Mesothelial cell of epicardium (in vitro differentiated cells): ENCODE measurements at places on chromosomes 2 and 18. TPM values are rescaled to one million over a fixed set of nuclear protein-coding genes. Genes with fewer than 3 reads are reported as not detected.

DNA sequence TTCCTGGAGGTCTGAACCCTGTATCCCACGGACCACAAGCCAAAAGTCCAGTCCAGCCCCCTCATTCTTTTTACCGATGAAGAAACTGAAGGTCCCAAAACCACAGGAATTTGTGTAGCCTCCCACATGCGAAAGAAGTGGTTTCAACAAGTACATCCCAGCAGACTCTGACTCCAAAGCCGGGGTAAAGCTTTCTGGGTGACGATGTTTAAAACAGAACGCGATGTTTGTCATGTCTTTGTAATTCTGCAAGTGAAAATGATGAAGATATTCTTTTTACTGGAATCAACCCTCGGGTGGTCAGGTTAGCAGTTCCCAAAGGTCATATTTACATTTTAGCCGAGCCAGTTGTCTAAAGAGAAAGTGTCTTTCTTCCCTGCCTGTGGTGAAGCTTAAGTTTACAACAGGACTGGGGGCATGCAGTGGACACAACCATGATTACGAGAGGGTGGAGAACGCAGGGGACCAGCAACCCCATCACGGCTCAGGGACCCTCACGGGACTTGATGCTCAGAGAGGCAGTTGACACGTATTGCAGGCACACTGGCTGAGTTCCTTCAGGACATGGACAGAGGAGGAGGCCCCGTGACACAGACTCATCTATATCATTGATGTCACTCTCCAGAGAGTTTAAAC is 17.8 kb upstream of the TMEM131 start:
- no peaks in the 10 kb centered on the region for H3K36me3 ChIP-seq
- peak; percentile 9 for DNase-seq
- H3K27me3 ChIP-seq, result no peaks in the 10 kb centered on the region
- no peak overlapping the region for H3K4me3 ChIP-seq
- no peak overlapping the region for H3K27ac ChIP-seq

DNA sequence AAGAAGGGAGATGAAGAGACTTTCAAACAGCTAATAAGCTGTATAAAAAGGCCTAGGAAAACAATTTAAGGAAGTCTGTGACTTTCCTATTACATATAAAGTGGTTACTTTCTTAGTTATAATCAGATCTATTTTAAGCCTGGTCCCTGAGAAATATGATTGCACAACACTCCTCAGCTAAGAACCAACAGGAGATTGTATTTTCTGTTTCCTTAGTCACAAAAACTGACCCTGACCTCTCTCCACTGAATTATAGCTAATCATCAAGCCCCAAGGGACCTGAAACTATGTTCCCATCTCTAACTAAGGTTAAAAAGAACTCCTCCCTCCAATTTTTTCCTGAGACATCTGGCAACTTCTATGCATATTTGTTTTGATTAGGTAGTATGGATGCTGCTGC is 106.9 kb downstream of the ROCK1 start:
- no peak overlapping the region for H3K27ac ChIP-seq
- H3K27me3 ChIP-seq, result no peaks in the 10 kb centered on the region
- peaks cover 5% of the 10 kb centered on the region for H3K4me1 ChIP-seq
- no peak for DNase-seq
- H3K36me3 ChIP-seq, result peaks cover 31% of the 10 kb centered on the region

GRCh38 chr2:98807221-98807620 is 76.3 kb upstream of the MGAT4A start:
- H3K36me3 ChIP-seq, result no peaks in the 10 kb centered on the region
- peaks cover 28% of the 10 kb centered on the region for H3K4me1 ChIP-seq
- no peak overlapping the region for H3K4me3 ChIP-seq
- DNase-seq, result no peak

- H3K27ac ChIP-seq, result no peak overlapping the region
- no peak for DNase-seq
- H3K4me1 ChIP-seq, result peaks cover 10% of the 10 kb centered on the region
- no peaks in the 10 kb centered on the region for H3K36me3 ChIP-seq
- H3K27me3 ChIP-seq, result no peaks in the 10 kb centered on the region
Measured at GRCh38 chr2:12032975-12033374, 286.5 kb downstream of the LPIN1 start.

GRCh38 chr2:231321556-231322334 is 73.8 kb upstream of the B3GNT7 start:
- no peak overlapping the region for H3K4me3 ChIP-seq
- H3K4me1 ChIP-seq, result peaks cover 3% of the 10 kb centered on the region
- peaks cover 24% of the 10 kb centered on the region for H3K36me3 ChIP-seq
- no peak for DNase-seq
- H3K27me3 ChIP-seq, result no peaks in the 10 kb centered on the region
- peak overlapping the region; percentile 57 for H3K27ac ChIP-seq

- H3K4me3 ChIP-seq, result no peak overlapping the region
- H3K36me3 ChIP-seq, result peaks cover 8% of the 10 kb centered on the region
- no peak for DNase-seq
- peaks cover 10% of the 10 kb centered on the region for H3K4me1 ChIP-seq
- H3K27me3 ChIP-seq, result no peaks in the 10 kb centered on the region
- no peak overlapping the region for H3K27ac ChIP-seq
Measured at GRCh38 chr2:170206805-170207407, 29.0 kb downstream of the MYO3B start.

DNA sequence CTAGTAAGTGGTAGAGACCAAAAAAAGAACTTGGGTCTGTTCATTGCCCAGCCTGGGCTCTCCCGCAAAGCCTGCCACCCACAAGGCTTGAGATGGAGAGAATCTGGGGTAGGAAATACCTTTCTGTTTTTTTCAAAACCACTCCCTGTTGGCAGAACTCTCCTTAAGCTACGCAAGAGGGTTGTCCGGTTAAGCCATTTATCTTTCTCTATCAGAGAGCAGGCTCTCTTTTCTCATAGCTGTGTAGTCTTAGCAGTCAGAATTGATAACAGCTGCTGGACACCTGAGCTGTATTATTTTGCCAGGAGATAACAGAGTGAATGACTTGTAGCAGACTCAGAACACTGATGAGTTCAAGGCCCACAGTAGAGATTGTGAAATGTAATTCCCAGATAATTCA is 1088.1 kb downstream of the TSN start:
- H3K27ac ChIP-seq, result peak overlapping the region; percentile 73
- no peaks in the 10 kb centered on the region for H3K36me3 ChIP-seq
- no peak overlapping the region for H3K4me3 ChIP-seq
- no peaks in the 10 kb centered on the region for H3K27me3 ChIP-seq

GTF2A1L gene
- total RNA-seq, result 0.69 TPM in 1 of 3 replicates, not detected in the others

VAMP5 gene
- 2.5 to 3.7 TPM (median 3.4 TPM) in 3 replicates for total RNA-seq

FZD7 gene
- total RNA-seq, result 126 to 132 TPM (median 132 TPM) in 3 replicates

KRTCAP3 gene
- 24.5 to 26.1 TPM (median 25.5 TPM) in 3 replicates for total RNA-seq

CD8A gene
- 0.31 to 0.38 TPM (median 0.36 TPM) in 3 replicates for total RNA-seq
